ENCODE measurements at places on chromosomes 7 and 10.
A peak's percentile ranks its signal among the peaks of the same experiment; 100 is the strongest.

DNA sequence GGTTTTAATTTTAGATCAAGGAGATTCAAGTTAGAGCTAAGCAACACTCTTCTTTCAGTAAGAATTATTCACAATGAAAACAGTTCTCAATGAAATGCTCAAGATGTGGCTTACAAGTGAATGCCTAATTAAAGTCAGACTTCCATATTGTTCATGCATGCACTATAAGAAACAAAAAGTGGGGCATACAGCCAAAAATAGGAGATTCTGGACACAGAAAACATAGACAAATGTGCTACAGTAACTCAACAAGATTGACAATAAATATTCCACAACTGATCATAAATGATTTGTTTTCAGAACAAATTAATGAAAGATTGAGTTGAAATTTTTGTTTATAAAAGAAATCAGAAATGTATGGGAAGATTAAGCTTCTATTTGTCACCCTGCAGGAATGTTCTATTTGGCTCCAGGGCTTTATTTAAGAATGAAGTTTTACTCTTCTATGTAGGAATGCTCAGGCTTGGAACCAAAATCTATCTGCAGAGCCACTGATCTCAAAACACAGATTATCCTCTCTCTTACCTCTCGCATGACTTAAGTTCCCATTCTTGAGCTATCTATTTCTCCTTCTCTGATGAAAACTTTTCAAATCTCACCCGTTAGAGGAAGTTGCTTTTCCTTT is 89.0 kb upstream of the PIP4K2A start:
- no peak for DNase-seq

DNA sequence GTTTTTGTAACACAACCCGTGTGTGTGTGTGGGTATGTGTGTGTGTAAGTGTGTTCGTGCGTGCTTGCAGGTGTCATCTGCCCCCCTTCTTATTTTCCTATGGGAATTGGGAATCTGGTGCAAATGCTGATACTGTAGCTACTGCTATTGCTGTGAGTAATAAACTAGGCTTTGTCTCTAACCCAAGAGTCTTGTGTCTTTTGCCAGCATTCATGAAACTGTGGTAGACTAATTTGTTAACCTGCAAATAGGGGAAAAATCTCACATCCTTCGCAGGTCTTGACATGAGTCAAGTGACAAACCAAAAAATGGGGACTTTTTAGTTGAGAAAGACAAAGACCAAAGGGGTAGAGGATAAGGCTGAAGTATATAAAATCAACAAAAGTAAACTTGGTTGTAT is 57.9 kb upstream of the FAM133B start:
- DNase-seq = no peak

DNA sequence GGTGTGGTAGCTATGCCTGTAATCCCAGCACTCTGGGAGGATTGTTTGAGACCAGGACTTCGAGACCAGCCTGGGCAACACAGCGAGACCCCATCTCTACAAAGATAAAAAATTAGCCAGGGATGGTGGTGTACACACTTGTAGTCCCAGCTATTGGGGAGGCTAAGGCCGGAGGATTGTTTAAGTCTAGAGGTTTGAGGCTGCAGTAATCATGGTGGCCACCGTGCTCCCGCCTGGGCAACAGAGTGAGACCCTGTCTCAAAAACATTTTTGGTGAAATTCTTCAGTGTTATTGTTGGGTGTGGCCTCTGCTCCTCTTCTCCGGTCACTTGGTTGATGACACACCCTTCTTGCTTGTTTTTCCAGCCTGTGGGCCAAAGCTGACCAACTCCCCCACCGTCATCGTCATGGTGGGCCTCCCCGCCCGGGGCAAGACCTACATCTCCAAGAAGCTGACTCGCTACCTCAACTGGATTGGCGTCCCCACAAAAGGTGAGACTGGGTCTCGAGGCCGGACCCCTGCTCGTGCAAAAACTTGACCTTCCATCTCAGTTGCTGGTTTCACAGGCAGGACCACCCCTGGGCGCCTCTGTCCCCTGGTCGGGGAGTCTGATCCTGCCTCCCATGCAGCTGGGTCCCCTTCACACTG is 10.6 kb downstream of the PFKFB3 start:
- DNase-seq = no peak

GRCh38 chr7:47337531-47337930 is 244.4 kb downstream of the TNS3 start:
- DNase-seq = no peak

DNA sequence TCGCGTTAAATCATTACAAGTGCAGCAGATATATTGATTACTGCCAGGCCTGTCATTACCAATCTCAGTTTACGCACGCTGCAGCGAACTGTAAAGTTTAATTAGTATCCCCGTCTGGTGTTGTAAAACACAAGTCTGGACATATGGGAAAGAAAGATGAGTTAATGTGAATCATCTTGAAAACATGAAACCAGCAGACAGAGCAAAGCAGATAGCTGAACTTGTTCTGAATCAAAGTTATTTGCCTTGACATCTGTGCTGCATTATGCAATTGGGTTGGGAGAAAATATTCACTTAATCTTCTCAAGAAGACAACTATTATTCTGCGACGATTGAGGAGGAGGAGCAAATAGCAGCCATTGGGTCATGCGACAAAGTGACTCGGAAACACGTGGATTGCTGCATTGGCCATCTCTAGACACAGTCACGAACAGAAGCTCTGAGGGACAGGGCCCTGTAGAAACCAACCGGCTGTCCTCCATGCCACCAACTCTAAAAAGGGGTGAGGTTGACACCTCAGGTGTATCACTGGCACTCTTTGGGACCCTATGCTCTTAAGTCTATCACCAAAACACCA is 156.3 kb upstream of the C7orf33 start:
- no peak for DNase-seq

DNA sequence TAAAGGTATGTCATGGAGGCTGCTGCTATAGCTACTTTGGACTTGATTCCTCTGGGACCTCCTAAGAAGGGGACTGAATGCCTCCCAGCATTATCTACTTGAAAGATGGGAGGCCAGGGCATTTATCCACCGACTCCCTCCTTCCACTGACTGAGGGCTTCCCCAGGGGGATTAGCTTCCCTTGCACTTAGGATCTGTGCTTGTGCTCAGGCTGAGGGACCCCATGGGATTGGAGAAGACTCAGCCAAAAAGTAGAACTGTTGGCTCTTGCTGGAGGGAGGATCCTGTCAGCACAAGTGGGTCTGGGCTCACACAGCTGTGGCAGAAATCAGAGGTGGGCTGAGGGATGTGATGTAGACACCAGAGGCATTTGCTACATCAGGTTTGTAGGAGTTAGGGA is 81.5 kb upstream of the SYPL1 start:
- DNase-seq = no peak

DNA sequence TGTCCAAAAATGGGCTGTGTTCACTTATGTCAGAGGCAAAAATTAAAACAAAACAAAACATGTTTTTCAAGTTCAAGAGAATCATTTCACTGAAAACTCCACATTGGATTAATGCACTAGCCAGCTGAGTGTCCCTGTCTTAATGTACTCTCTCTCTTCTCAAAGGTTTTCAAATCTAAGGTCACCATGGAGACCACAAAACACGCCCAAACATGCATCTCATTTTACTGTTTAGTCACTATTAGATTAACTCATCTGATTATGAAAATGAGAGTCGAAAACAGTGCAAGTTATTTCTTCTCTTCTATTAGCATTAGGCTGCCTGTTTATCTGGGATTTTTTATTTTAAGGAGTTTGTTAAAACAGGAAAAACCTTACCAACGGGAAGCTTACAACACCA is 70.8 kb upstream of the ASAH2 start:
- DNase-seq = no peak

DNA sequence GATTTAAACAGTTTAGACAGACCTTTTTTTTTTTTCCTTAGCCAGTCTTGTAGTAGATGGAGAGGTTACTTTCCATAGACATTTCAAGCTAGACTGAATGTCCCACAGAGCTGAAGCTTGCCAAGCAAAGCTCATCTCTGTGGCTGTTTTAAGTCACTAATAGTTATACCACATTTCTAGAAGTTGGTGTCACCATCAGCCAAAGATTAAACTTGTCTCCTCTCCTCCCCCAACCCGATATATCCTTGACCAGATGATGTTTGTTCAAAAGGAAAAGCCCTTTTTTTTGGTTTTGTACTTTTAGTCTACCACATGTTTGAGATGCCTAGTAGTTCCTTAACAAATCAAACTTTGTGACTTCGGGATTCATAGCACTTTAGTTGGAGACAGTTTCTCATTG is 66.1 kb downstream of the ADD3 start:
- DNase-seq = no peak

- DNase-seq = no peak
These were observed 745 bp downstream of the TCERG1L start for GRCh38 chr10:131310551-131311401.

DNA sequence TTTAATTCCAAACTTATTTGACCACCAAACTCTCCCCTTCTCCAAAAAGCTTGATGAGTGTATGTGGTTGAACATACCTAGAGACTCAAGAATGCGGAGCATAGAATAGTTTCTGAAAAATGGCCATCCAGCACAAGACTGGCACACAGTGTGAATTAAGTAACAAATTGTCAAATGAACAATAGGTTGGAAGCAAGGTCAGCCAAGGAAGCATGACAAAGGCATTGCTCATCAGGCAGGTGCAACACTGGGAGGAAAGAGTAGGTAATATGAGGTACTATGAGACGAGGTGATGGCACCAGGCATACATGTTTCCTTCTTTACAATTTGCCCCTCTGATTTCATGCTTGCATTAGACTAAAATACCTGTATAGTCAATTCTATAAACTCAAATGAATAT is 73.7 kb downstream of the DKK1 start:
- no peak for DNase-seq

DNA sequence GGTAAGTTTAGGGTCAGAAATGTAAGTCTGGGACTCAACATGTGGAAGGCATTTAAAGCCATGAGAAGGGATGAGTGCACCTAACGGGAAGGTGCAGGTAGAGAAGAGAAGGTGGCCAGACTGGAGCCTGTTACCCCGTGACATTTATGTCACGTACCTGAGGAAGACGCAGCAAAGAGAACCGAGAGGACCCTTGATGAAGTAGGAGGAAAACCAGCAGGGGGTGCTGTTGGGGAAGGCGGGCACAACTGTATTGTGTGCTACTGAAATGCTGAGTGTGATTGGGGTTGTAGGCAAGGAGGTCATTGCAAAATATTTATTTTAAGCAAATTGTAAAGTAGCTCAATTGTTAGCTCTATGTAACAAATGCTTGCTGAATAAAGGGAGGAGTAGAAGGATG is 338.2 kb upstream of the PRKCQ start:
- DNase-seq = peak; percentile 76

DNA sequence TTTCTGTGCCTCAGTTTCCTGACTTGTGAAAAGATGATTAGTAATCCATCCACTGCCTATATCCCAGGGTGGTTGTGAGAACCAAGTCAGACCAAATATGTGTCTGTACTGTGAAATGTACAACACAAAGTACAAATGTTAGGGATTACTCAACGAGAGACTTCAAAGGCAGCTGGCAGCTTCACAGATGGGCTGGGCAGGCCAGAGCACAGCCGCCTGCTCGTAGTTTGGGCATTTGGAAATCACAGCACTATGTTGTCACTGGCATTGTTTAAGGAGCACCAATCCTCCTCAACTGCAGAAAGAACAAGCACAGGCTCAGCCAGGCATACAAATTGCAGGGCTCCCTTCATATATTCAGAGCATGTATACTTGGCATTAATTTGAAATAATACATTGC is 64.5 kb upstream of the C10orf90 start:
- no peak for DNase-seq

DNA sequence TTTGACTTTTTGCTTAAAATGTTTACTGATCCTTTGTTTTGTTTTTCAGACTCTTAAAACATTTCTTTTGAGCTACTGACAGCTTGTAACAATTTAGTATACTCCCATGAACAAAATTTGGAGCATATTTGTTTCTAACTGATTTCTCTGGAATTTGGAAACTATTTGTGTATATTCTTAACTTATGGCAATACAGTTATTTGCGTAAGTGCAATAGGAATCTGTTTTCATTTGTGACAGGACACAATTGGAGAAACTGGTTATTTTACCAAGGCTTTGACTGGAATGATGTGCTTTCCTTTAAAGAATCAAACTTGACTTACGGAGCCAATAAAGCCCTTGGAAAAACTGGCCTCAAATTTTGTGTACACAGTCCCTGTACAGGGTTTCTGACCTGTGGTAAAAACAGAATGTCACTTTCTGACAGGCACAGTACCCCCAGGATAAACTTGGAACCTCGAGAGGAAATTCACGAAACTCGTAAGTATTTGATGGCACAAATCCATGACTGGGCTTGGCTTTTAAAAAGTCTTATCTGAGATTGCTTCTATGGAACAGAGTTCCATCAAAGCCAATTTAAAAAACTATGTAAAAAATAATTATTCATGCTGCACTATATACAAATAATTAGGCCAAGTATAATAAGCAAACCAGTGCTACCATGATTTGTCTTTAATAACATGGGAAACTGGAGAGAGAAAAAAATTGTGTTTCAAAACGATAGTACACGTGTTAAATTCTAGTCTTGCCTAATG is 70.4 kb downstream of the ST8SIA6 start:
- DNase-seq = no peak

DNA sequence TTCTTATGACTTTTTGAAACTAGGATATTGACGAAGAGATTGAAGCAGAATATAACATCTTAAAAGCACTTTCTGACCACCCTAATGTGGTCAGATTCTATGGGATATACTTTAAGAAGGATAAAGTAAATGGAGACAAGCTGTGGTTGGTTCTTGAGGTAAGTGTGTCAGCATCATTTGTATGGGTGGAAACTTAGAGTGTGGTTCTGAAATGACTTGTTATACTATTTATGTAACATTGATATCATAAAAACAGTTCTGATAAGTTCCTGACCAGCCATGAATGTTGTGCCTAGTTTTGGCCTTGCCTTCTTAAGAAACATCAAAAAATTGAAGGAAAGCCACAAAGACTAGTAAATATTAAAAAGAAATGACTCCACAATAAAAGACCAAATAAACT is 20.8 kb downstream of the MYO3A start:
- DNase-seq = no peak

- no peak for DNase-seq
These were observed 137.5 kb upstream of the MKLN1 start for GRCh38 chr7:131190146-131190545.

GRCh38 chr10:103225939-103226338 is 19.7 kb upstream of the RPEL1 start:
- DNase-seq = no peak

DNA sequence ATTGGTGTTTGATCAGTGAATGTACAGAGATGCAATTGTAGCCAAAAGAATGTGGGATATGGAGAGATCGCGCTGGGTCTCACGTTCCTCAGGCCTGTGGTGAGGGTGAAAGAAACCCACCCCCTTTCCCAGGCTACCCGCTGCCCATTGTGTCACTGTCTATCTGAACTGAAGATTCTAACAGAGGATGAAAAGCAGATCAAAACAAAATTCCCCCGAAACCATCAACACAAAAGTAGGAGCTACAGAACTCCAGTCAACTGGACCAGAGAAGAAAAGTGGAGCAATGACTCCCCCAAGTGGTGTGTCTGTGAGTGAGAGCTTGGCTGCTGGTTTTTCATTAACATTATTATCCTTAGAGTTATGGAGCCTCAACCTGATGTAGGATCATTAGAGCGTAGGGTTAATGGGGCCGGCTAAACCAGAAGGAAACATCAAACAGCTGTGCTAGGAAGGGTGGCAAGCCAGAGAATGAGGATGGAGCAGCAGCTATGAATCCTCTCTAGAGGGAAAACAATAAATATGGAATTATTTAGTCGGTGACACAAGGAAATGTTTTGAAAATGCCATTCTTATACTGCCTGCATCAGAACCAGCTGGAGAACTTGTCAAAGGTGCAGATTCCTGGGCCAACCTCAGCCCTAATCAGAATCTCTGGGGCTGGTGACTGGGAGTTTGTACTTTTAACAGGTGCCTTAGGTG is 38.3 kb downstream of the AKR1B1 start:
- no peak for DNase-seq
